AML-193 (cell line): ENCODE measurements at places on chromosomes 2 and 18.

- no peak for DNase-seq
Measured at GRCh38 chr2:181185421-181185820, 205.0 kb downstream of the UBE2E3 start.

DNA sequence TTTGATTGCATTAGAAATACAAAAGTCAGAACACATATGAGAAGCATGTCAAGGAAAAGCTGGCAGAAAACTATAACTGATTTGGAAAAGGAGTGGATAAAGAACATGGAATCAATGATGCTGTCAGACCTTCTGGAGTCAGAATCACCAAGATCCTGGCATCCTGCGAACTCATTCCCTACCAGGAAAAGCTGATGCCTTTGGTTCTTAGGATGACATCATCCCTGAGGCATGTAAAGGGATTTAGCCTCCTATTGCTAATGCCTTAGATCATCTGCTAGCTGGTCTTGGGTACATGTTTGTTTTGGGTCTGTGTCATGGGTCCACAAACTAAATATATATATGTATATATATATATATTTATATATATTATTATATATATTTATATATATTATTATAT, 680.7 kb downstream of the EPHA4 start:
- no peak for DNase-seq

DNA sequence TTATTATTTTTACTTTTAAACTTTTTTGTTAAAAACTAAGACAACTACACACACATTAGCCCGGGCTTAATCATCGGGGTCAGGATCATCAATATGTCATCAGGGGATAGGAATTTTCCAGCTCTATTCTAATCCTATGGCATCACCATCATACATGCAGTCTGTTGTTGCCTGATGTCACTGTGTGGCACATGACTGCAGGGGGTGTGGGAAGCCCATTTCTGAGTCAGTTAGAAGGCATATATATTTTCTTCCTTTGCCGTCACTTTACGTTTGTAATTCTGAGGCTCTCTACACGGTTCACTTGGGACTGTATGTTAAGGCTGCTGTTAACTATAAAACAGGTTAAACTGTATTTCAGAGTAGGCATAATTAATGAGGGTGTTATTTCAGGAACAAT, 144.4 kb upstream of the ITGA6 start:
- DNase-seq, result no peak

DNA sequence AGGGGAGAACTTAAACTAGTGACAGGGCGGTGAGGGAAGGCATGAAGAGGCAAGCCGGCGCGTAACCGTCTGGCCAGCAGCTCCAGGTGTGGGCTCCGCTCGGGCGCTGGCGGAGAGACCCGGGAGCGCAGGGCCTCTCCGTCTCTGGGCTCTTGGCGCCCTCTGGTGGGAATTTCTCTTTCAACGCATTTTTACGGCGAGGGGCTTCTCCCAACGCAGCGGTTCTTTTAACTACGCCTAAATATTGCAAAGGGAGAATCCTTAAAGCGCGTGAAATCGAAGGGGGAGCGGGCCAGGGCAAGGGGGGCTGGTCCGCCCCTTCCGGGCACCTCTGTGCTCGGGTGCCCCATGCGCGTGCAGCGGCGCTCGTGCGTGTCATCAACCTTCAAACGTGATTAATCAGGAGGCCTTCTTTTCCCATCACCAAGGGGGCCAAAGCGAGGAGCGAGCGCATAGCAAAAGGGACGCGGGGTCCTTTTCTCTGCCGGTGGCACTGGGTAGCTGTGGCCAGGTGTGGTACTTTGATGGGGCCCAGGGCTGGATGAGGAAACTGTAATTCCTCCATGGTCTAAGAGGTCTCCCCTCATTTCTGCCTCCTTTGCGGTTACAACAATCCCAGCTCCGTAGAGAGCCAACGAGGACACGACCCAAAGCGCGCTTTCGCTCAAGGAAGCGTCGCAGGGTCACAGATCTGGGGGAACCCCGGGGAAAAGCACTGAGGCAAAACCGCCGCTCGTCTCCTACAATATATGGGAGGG, 762 bp upstream of the GAD1 start:
- peak; percentile 34 for DNase-seq

GRCh38 chr2:27128668-27129571, 5.3 kb downstream of the ABHD1 start:
- no peak for DNase-seq

DNA sequence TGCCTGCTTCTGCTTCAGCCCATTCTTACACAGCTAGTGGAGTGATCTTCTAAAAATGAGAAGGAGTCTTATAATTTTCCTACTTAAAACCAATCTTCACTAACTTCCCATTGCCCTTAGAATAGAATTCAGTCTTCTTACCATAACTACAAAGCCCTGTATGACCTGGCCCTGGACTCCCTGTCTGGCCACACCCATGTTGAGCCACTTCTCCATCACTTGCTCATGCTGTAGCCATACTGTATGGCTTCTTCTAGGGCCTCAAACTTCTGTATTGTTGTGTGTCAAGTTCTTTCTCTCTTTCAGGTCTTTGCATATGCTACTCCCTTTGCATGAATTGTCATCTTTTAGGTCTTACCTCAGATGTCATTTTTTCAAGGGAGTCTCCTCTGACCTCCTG, 11.2 kb downstream of the DGUOK start:
- DNase-seq, result no peak

- DNase-seq, result no peak
Measured at GRCh38 chr18:52435301-52435700, 95.3 kb downstream of the DCC start.

DNA sequence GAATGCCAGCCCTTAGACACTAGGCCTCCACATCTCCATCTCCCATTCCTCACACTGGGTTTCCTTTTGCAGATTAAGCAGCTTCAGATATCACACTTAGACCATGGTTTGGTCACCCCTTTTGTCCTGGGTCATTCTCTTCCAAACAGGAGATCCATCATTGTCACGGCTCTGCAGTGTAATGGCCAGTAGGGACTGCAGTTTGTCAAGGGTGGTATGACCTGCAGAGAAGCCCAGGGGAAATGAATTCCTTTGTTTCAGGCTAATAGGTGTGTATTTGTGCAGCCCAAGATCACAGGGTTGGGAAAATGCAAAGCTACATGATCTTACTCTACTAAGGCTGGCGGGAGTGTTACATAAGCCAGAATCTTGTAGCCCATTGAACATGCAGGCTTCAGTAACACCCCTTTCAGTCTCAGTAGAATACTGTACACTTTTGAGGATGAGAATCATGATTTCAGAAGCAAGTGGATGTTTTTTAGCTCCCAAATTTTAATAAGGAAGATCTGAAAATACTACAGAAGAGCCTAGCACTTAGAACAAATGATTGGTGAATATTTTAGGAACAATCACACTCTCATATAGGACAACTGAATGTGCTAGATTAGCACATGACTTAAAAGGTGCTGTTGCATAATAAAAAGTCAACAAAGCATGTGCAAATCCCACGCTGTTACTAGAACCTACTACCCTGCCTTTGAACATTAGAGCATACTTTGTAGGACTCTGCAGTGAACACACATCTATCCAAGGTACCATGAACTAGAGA, 24.0 kb upstream of the LPIN1 start:
- DNase-seq, result no peak

DNA sequence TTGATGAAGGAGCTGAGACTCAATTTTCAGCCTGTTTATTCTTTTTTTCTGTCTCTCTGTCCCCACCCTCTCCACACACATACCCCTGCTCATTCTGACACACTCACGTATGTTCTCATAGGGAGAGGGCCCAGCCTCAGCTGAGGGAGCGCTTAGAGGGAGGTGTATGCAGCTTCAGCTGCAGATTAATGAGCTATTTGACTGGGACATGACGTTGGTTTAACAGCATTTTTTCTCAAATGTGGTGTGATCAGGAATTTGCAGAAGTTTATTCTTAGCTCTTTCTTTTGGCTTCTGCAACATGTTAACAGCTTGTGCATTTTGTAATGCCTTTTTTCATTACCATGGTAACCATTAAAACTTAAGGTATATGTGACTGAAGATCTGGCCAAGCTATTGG, 1547.1 kb upstream of the PIK3C3 start:
- no peak for DNase-seq

GRCh38 chr2:222289278-222290160, 9.3 kb downstream of the PAX3 start:
- DNase-seq, result no peak

DNA sequence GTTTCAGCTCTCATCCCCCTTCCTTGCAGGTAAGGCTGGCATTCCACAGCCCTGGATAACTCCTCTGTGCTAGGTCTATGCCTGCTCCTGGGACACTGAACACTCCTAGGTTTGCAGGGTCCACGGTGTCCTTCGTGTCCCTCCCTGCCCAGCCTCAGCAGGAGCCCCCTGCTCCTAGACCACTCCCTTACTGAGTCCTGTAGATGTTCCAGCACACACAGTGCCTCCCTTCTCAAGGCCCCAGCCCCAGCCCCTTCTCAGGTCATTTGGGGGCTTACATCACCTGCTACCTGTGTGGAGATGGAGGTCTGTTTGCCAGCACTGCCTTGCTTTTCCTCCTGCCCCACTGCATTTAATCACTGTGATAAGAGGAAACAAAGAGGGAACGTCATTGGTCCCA, 146.4 kb upstream of the TNP1 start:
- DNase-seq, result no peak

DNA sequence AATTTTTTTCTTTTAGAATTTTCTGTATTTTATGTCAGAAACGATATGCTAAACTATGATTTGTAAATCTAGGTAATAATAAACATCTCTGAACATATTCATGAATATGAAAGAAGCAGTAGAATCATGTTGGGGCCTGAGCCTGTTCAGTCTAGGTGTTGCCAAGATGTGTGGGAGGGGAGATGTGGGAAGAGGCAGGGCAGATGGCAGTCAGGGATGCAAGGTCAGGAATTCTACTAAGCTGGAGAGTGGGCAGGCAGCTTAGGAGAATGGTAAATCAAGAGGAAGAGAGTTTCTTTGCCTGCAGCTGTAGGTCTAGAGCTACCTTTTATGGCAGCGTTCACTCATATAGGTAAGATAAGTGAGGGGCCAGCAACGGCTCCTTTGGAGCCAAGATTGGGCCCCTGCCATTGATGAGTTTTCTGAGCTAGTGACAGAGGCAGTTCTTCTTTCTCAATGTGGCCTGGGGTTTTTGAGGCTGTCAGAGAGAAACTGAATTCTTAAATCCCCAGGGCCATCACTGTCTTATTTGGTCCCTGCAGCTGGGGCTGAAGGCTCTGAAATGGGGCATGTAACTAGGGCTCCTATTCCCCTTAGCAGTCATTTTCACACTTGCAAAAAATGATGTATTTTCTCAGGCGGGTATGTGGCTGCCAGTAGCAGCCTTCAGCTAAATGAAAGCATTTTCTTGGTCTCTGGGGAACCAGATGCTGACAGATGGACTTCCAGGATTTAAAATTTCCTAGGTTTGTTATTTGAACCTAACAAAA, 232.8 kb downstream of the PIK3C3 start:
- no peak for DNase-seq

DNA sequence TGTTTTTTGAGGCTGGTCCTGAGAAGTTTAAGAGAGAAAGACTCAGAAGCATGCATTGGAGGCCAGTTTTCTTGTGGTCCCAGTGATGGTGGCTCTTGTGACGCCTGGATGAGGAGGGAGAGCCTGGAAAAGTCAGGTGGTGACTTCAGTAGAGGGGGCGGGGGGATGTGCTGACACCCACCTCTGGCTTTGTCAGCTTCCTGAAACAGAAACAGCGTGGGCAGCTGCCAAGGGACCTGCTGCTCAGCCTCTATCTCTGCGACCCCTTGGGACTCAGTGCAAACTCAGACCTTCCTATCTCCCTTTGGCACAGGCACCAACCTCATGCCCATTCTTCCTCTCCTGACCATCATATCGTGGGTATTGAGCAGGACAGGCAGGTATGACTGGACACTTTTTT, 6.4 kb downstream of the TGFBRAP1 start:
- DNase-seq, result no peak

GRCh38 chr2:174024524-174025270, 59.5 kb upstream of the SP3 start:
- DNase-seq, result peak; percentile 31

GRCh38 chr2:24493713-24494112, 2.7 kb downstream of the NCOA1 start:
- DNase-seq, result peak; percentile 83

DNA sequence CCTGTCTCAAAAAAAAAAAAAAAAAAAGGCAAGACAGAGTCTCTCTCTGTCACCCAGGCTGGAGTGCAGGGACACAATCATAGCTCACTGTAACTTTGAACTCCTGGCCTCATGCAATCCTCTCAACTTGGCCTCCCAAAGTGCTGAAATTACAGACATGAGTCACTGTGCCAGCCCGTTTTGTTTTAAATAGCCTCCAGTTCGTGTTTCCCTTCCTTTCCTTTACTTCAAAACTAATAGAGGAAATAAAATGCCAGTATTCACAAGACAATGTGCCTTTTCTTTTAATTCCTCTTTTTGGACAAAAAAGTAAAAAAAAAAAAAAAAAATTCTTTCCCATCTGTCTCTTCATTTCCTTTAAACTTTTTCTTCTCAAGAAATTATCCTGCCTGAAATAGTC, 54.5 kb upstream of the ACMSD start:
- DNase-seq, result peak; percentile 28

GRCh38 chr18:30093376-30093775, 949.2 kb downstream of the DSC3 start:
- DNase-seq, result no peak

DNA sequence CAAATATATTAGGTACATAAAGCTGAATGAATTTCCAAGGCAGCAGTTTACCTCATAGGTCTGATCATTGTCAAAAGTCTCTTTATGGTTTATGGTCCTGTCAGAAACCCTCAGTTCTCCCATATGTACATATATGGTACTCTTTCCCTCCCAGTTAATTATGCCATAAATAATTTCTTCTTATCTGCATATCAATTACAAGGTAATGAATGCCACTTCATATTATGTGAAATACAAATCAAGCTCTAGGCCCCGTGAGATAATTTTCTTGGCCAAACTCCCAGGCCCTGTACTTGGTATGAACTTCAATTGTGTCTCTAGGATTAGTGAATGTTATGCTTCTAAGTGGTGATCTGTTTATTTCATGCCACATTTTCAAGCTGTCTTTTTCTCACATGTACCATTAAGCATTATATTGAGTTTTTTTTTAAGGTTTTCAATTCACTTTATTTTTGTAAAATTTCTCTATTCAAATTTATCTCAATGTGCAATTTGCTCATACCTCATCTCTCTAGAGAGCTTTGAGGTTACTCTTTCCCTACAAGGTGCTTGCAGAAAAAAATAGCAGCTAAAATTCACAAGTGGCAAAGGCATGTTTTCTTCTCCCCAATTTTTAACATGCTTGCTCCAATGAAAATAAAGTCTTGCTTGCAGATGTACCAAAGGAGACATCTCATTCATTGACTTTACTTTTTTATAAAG, 430.6 kb upstream of the VRK2 start:
- DNase-seq, result no peak

- DNase-seq, result no peak
Measured at GRCh38 chr2:53403792-53404413, 363.7 kb upstream of the CHAC2 start.

GRCh38 chr2:219285894-219286425, 6.8 kb downstream of the DNAJB2 start:
- DNase-seq, result no peak

DNA sequence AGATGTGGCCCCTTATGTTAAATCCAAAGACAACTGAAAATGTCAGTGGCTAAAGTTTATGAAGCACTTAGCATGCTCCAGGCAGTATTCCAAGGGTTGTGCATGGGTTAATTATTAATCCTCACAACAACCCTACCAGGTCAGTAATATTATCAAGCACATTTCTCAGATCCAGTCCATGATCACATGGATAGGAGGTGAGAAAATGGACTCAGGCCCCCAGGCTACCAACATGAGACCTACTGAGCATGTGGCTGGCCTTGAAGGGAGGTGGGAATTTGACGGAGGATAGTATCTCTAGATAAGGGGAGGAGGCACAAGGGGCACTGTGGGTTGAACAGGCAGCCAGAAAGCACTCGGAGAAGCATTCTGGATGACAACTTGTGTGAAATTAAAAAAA, 412.0 kb downstream of the MEIS1 start:
- no peak for DNase-seq

GRCh38 chr18:6248017-6248416, 166.7 kb downstream of the L3MBTL4 start:
- DNase-seq, result no peak
